Activated CD4-positive, alpha-beta T cell treated with anti-CD3 and anti-CD28 coated beads, Interleukin-2, amount 50 U/mL, for 24 hours (primary cell): ENCODE measurements at places on chromosomes 11 and 22.

DNA sequence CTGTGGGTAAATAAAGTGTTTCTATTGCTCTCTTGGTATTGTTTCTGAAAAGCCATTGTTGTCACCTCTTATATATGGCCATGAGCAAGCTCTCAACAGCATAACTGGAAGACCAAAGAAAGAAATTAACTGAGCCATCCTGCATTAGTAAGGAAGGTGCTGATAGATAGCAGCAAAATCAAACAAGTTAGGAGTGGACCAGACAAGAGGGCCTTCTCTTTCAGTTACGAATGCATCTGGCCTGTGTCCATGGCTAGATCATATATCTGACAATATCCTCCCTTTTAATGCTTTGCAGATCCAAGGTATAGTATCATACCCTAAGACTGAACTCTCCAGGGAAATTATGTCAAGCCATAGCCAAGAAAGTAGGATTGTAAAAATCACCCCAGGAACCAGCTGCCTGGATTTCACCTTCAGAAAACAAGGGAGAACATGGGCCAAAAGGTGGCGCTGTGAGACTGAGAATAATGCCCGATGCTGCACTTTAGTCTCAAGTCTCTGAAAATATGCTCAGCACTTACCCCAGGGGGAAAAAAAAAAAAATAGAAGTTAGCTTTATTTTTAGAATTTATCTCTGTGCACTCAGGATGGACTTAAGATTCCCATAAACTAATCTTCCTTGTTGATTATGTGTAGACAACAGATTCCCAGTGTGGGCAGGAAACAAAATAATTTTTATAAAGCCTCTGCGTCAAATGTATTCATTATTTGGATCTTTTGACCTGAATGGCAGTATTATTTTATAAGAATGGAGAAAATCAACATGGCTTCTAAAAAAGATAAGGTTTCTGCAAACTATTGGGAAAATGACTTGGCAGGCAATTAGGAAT lies 415.1 kb downstream of the ETS1 start:
- DNase-seq: peak; percentile 77

- DNase-seq: no peak
These were observed 1.7 kb downstream of the CREBZF start for GRCh38 chr11:85663080-85663752.

GRCh38 chr11:64391839-64392238 lies 32.9 kb downstream of the RPS6KA4 start:
- no peak for DNase-seq

GRCh38 chr11:62573006-62573591 lies 592 bp downstream of the EEF1G start:
- DNase-seq: no peak
